ENCODE measurements at places on chromosomes 4 and X. TPM values are rescaled to one million over a fixed set of nuclear protein-coding genes. Genes with fewer than 3 reads are reported as not detected.

The LRBA gene
- total RNA-seq = 11.2 TPM

The IDS gene
- 45.1 TPM for total RNA-seq

GRCh38 chrX:791479-792034, 161.0 kb downstream of the SHOX start:
- DNase-seq = no peak

- no peak for DNase-seq
Measured at GRCh38 chr4:8550691-8551090, 29.5 kb upstream of the GPR78 start.

DNA sequence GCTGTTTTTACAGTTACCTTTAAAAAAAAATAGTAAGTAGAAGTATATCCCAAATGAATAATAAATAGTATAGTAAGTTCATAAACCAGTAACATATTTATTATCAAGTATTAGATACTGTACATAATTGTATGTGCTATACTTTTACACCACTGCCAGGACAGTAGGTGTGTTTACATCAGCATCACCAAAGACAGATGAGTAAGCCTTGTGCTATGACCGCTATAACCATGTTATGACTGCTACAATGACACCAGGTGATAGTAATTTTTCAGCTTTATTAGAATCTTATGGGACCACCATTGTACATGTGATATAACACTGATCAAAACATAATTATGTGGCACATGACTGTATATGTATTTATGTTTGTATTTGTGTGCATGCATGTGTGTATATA, 27.3 kb downstream of the PABPC4L start:
- DNase-seq = peak; percentile 13

The SORBS2 gene
- total RNA-seq = 3.3 TPM

DNA sequence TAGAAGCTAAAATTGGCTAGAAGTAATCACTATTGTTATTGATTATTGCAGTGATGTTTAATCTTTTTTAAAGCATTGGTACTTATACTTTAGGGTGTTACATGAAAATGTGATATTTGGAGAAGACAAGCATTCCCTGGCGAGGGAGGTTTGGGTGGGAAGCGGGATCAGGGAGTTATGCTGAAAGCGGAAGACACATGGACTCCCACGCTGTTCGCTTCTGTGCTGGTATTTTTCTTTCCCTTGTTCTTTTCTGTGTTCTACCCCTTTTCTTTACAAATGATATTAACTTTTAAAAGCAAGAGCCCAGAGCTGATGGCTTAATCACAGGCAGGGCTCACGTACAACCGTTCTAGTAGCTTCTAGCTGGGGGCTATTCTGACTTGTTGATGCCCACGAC, 61.6 kb downstream of the PHOX2B start:
- no peak for DNase-seq

DNA sequence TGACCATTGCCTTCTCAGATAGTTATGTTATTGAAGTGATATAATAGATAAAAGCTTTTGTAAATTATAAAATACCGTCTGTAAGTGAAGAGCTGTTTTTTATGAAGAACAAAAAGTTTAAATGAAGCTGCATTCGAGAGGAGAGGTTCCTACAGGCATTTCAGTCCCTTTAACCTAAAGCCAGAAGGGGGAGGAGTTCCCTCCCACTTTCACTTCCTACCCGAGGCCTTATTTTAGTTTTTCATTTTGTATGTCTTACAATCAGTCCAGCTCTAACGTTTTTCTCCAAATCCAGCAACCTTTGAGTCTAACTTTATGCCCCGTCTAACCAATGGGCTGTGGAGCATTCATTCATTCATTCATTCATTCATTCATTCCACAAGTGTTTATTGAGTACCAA, 16.5 kb upstream of the SOX3 start:
- no peak for DNase-seq

The FAM241A gene
- 1.8 TPM for total RNA-seq

DNA sequence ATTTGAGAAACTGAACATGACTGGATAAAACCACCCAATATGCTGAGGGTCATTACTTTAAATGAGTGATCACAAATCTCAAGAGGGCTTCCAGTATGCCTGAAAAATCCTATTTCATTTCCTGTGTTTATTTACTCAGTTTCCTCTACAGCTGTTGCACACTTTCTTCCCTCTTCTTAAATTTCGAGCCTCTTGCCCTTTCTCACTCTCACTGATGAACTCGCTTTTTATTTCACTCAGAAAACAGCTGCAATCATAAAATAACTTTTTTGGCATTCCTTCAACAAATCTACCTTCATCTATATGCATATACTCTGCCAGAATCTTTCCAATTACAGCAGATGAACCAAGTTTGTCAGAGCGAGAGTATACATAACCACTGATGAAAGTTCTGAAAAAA, 101.3 kb downstream of the EIF4E start:
- no peak for DNase-seq

The ETDB gene
- total RNA-seq = not detected

The PCYT1B gene
- total RNA-seq = 6.4 TPM

The CNGA1 gene
- total RNA-seq = not detected

GRCh38 chr4:149987330-149988086, 90.7 kb upstream of the DCLK2 start:
- no peak for DNase-seq

- DNase-seq = no peak
Measured at GRCh38 chrX:31287861-31288260, 216.0 kb upstream of the FTHL17 start.

GRCh38 chr4:89324671-89325070, 17.1 kb upstream of the GPRIN3 start:
- DNase-seq = peak; percentile 1

- DNase-seq = peak; percentile 45
Measured at GRCh38 chrX:154731881-154732280, 19.0 kb downstream of the GAB3 start.

- DNase-seq = no peak
Measured at GRCh38 chr4:168293386-168293975, 25.1 kb downstream of the DDX60 start.

- no peak for DNase-seq
Measured at GRCh38 chrX:17030092-17030491, 83.6 kb downstream of the REPS2 start.

DNA sequence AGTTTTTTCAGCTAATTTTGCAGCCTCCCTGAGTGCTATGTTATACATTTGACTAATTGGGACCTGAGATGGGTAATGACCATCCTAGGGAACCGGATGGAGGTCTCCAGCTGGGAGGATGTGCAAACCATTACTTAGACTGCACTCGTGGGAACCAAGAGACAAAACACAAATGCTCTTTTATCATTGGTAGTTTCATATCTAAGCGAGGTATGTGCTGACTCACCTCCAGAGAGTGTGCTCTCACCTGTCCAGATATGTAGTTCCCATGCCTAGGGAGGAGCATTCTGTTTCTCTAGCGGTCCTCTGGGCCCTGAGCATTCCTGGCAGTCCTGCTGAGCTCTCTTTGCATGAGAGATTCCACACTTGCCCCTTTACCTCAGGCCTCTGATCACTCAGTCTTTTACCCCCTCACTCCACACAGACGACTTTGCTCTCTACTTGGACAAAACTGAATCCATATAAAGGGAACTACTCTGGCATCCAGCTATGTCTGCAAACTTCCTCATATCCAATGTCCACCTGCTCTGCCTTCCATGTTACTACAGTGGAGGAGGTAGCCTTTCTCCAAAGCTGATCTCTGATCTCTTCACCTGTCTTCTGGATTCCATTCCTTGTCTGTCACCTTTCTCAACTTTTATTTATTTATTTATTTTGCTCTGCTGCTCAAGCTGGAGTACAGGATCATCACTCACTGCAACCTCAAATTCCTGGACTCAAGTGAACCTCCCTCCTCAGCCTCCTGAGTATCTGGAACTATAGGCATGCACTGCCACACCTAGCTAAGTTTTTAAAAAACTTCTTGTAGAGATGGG, 88.4 kb downstream of the LRP2BP start:
- DNase-seq = peak; percentile 40

The KIF4A gene
- total RNA-seq = 53.5 TPM

DNA sequence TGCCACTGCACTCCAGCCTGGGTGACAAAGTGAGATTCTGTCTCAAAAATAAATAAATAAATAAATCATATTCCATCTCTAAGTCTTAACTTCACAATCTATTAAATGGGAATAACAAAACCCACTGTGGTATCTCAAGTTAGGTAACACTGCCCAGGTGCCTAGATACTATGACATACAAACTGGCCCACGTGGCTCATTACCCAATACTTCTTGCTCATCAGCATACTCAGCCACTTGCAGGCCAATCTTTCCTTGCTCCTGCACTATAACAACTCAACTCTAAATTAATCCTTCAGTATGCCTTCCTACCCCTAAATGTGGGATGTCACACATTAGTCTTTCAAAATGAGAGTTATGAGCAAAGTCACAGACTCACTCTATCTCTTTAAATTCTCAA, 230.1 kb downstream of the OPHN1 start:
- no peak for DNase-seq

DNA sequence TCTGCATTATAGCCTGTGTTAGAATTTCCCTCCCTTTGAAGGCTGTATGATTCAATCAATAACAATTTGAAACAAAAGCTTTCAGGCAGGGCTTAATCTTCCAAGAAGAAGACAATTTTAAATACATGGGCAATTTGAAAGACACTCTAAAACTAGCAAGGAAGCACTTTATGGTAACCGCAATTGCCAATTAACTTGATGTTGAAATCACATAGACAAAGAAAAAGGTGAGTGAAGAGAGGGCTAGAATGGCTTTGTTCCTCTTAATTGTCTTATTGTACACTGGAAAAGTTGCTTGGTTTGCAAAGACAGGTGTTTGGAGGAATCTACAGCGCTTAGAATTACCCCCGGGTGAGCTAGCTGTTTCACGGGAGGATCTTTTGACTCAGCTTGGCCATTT, 74.4 kb upstream of the PRKX start:
- no peak for DNase-seq

The DNAAF6 gene
- total RNA-seq = not detected

DNA sequence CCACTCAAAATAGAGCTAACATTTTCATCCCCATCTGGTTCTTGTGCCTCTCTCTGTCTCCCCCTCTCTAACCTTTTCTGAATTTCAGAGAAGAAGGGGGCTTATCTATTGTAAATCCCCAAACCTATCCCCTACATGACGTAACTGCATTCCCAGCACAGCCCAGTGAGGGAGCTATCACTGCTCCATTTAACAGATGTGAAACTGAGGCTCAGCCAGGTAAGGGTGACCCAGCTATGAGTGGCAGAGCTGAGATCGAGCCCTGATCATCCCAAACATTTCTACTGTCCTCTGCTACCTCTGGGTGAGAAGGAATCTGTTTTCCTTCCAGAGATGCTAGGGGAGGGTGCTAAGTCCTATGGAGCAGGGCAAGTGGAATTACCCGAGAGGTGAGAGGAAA, 107.5 kb downstream of the SLC2A9 start:
- no peak for DNase-seq

DNA sequence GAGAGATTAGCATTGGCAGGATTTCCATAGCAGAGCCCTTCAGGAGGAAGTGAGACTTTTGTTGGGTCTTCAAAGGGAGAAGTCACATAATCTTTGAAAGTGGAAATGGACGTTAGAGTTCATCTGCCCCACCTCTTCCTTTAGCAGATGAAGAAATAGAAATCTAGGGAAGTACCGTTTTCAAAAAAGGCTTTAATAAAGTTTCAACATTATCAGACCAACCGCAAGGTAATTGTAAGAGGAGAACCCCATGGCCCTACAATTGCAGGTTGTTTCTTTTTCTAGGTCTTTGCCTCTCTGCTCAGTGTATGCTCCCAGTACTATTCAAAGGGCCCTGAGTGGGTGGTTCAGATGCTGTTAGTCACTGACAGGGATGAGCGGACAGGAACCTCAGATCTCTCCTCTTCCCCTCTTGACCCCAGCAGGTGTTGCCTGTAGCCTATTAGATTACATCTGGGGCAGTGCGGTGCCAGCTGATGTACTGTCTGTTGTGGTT, 48.6 kb upstream of the AP1S2 start:
- no peak for DNase-seq

DNA sequence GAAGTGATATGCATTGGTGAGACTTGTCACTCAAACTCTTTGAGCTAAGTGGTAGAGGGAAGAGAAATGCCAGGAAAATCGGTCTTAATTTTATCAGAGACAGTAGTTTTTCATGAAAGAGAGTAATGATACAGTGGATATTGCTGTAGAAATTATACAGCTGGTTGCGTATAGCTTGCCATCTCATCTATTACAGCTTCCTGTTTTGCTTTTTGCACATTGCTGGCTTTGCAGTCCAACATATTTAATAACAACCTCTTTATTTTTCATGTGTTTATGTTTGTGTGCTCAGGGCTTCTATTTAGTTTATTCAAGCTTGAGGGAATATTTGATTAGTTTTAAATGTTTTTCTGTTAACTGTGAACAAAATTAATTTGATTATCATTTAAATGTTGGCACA, 11.5 kb downstream of the SMAD1 start:
- no peak for DNase-seq

The ENPP6 gene
- not detected for total RNA-seq

DNA sequence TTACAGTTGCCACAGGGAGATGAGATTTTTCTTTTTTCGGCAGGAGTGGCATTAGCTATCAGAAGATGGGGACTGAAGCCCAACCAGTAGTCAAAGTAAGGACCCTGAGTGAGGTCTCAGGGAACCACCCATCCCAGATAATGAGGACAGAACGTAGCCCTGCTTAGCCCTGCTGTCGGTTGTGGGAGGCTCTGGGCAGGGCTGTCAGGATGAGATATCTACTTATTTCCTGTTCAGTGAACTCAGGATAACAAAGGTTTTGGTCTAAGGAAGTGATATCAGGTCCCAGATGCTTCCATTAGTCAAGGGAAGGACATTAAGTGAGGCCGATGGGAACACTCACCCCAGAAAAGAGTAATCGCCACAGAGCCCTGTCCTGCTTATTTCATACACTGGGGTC, 2.3 kb downstream of the MAGEB16 start:
- no peak for DNase-seq

- no peak for DNase-seq
Measured at GRCh38 chr4:36053930-36054329, 190.4 kb downstream of the ARAP2 start.

The DCX gene
- total RNA-seq = not detected

- DNase-seq = no peak
Measured at GRCh38 chr4:155073852-155074251, 134.6 kb upstream of the NPY2R start.

- DNase-seq = no peak
Measured at GRCh38 chr4:8557151-8558076, 22.8 kb upstream of the GPR78 start.

DNA sequence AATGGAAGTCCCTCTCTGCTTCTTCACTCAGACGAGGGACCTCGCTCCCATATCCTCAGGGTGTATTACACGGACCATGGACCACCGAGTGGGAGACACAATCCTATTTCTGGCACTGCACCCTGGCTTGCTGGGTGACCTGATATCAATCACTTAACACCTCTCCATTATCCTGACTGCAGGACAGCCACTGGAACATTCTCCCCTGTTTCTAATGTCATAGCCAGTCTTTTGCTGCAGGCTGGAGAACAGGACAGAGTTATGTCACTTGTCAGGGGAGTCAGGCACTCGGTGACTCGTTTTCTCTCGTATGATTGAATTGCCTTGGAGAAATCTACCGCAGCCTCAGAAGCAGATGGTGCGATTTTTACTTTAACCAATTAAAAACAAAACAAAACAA, 219.1 kb upstream of the IGFBP7 start:
- DNase-seq = no peak

Measured in Daoy (cell line).